ENCODE measurements at places on chromosomes 5 and 9.

DNA sequence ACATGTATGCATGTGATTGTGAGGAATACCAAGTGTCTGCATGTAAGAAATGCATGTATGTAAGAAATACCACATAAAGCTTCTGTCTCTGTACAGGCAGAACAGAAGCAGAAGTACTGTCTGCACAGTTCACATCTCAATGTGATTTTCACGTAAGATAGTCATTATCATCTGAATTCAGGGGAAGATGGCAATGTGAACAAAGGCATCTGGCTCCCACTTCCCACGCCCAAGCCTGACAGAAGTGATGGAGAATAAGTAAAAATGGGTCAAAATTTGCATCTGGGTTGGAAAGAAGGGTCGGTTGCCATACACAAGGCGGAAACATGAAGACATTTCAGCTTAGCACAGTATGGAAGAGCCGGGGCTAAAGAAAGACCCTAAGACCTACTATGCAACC, 71.7 kb downstream of the SUSD1 start:
- no peak for DNase-seq

GRCh38 chr9:34522971-34523797, at the start of gene ENHO:
ENHO (minus strand) TSS chr9:34522990; CDS start chr9:34521695, 1,295 bp downstream.
- DNase-seq, result peak; percentile 81

DNA sequence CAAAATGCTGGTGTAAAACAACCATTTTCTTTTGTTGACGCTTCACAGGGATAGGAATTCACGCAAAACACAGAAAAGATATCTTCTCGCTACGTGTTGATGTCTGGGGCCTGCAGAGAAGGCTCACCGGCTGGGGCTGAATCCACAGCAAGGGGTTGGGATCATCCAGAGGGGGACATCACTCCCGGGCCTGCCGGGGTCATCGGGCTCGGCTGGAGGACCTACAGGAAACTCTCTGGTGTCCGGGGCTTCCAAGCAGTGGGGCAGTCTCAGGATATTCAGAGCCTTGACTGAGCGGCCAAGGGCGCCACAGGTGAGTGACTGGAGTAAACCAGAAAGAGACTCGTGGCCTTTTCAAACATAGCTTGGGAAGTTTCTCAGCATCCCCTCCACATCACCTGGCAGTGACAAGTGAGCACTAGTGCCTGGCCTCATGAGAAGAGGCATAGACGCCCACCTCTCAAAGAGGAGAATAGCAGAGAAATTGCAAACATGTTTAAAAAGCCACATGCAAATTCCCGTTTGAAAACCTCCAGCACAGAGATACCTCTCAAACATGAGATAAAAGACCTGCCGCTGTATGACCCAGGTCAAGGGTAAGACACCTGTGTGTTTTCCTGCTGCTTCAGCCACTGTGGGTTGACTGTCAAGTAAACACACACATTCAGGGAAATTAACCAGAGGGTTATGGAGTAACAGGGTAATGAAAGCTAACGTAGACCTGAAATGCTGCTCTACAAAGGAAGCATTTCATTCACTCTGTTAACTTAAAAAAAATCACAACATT, 50.8 kb upstream of the SIMC1 start:
- DNase-seq, result no peak

GRCh38 chr5:158758675-158759074, 341.0 kb downstream of the EBF1 start:
- DNase-seq, result no peak

DNA sequence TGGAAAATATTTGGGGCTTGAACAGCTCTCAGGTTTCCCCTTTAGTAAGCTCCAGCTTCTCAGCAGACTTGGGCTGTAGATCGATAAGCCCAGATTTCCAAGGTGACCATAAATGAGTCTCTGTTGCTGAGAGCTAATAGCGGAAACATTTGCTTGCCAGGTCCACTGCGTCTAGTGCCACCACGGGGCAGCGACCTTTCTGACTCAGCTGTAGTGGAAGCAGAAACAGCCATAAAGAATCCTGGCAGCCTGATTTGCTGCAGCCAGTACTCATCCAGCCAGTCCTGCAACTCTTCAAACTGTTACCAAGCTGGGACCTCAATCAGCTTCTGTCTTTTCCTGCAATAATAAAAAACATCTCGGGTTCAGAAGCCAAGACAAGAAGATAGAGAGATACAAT, 241.7 kb downstream of the DOCK8 start:
- DNase-seq, result no peak

GRCh38 chr9:135376511-135377265, 102.9 kb upstream of the PPP1R26 start:
- no peak for DNase-seq

GRCh38 chr9:127905788-127906191, 6.4 kb upstream of the ST6GALNAC6 start:
- DNase-seq, result peak; percentile 36

GRCh38 chr5:30592833-30593232, 600.7 kb upstream of the CDH6 start:
- no peak for DNase-seq

DNA sequence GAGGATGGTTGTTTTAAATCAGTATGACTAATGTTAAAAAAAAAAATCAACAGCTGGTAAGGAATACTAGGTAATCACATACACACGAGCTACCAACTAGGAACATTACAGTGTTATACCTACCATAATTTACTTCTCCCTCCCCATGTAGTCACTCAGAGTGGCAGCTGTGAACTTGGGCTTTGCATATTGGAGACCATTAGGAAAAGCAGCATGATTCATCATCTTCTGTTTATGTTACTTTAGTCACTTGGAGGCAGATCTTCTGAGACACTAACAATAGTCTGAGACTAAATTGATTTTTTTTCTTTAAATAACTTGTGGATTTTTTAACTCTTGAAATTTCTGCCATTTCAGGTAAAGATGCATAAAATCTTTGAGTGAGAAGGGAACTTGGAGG, 141.5 kb upstream of the NR4A3 start:
- no peak for DNase-seq

- DNase-seq, result no peak
Measured at GRCh38 chr5:135024956-135025729, 8.9 kb downstream of the PITX1 start.

GRCh38 chr5:15384581-15384980, 115.4 kb upstream of the FBXL7 start:
- DNase-seq, result no peak

DNA sequence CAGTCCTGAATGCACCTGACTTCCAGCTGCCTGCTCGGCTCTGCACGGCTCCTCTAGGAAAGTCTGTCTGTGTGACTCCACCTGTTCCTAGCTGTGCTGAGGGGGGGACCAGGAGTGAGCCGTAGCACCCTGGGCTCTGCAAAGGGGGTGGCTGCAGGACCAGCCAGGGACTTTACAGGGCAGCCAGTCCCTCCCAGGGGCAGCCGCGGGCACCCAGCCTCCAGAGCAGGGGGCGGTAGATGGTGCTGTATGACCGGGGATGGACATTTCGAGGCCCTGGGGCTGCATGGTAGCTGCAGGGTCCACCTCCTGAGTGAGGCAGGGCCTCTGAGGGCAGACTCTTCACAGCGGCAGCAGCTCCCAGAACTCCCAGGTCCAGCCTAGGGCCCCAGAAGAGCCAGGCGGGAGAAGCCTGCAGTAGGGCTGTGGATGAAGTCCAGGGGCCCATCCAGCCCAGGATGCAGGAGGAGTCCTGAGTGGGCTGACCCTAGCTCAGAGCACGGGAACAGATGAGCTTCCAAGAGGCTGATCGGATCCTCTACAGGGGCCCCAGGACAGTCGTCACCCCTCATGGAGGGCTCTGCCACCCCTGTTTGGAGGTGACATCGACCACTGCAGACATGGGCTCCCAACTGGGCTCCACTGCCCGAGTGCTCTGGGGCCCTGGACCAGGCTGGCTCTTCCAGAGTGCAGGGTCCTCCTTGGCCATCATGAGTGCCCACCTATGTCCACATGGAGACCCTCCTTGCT, 105.4 kb downstream of the ZNF354C start:
- DNase-seq, result no peak

DNA sequence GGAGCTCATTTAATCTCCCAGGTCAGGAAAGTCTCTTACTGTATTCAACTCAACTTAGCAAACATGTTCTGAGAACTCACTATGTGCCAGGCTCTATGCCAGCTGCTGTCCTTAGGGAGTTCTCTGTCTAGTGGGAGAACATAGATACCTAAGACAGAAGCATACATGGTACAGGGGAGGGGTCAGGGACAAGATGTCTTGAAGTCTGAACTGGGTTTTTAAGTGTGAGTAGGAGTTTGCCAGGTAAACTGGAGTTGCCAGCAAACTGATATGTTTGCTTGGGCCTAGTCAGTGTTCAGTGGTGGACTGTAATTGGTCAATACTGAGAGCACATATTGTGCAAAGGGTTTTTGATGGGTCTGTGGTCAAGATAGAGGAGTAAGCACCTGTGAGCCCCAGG, 18.3 kb upstream of the GLE1 start:
- DNase-seq, result no peak

- DNase-seq, result no peak
Measured at GRCh38 chr9:30774326-30774725, 1610.1 kb upstream of the ACO1 start.

GRCh38 chr5:143494162-143494561, 90.7 kb upstream of the NR3C1 start:
- DNase-seq, result no peak

DNA sequence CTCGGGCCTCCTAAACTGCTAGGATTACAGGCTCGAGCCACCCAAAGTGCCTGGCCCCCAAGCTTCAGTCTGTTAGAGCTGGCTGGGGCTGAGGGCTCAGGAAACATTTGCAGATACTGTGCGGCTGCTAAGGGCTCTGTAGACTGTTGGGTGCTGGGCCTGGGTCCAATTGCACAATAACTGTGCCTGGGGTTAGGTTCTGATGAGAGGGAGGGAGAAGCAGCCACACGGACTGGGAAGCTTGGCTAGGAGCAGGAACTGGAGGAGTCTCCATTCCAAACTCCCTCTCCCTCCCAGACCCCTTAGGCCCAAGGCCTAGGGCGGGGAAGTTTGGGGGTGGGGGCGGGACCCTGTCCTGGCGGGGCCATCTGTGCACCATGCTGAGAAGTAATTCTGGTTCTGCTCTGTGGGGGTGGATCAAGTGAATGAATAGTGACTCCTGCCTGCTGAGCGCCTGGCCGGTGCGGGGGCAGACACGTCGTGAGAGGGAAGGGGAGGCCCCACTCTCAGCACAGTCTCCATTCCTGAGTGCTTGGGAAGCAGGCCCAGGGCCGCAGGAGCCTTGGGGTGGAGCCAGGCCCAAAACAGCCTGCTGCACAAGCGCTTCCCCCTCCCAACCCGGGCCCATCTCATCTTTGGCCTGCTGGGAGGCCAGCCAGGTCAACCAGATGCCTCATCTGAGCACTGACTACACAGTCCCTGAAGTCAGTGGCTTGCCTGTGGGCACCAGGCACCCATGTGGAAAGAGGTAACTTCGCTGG, 1.5 kb downstream of the ASS1 start:
- DNase-seq, result no peak

DNA sequence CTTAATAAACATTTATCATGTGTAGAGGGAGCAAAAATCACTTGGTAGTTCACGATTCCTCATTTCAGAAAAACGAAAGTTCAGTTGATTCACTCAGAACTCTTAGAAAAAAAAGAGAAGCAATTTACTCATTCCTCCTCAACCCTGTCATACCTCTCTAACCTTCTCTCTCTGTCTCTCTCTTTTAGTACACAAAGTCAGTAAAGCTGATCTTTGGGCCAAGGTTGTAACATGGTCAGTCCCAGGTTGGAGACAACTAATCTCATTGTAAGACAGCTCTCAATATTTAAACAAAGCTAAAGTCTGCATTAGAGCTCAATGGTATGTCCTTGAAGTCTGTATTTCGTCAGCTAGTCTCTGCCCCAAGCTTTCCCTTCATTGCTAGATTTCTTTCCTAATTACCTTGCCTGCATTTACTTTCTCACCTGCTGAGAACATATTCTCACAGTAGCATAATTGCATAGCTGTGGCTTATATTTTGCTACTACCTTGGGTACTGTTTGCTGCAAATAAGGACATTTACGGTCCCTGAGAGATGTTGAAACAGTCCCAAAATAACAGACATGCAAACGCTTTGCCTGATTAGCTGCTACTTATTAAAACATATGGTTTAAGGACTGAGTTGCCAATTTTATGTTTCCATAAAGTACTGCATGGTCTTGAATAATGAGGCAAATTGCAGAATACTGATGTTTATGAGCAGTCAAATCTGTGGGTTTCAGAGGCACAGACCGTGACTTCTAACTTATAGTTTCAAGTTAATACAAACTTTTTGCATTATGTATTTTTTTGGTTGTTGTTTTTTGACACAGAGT, 138.3 kb downstream of the GPBP1 start:
- DNase-seq, result no peak

DNA sequence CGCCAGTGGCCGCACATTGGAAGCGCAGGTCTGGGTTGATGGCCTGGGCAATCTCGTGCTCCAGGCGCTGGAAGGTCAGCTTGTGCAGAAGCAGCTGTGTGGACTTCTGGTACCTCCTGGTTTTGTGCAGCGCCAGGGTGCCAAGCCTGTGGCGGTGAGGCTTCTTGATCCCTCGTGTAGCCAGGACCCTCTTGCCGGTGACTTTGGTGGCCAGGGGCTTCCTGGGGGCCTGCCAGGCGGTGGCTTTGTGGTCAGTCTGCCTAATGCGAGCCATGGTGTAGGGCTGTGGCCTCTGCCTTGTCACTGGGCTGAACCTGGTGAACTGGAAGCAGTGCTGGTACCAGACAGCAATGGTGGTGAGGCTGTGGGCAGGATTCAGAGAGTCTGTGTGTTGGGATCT, 6.2 kb upstream of the TAF11L13 start:
- no peak for DNase-seq

GRCh38 chr5:2867373-2867933, 116.0 kb upstream of the IRX2 start:
- DNase-seq, result no peak

DNA sequence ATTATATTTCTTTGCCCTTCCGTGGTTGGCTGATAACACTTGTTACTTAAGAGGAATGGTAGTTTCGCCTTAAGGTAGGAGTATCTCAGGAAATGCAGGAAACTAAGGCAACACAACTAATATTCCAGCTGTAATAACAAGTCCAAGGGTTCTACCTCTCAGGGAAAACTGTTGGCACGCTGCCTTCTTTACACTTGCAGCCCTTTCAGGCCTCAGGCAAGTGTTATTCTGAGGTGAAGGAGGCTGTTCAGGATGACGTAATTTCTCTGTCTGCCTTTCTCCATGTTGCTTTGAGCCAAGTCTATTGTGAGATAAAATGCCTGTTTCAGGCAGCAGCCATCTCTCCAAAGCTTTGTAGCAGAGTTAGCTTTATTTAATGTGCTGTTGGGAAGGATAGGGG, 38.0 kb downstream of the VCAN start:
- DNase-seq, result no peak
